Astrocyte (in vitro differentiated cells and primary cell): ENCODE measurements at places on chromosomes 11 and 22. TPM values are rescaled to one million over a fixed set of nuclear protein-coding genes. Genes with fewer than 3 reads are reported as not detected.

Gene MS4A4E
- total RNA-seq, result not detected in 2 replicates

Gene KCNA4
- total RNA-seq, result not detected in 2 replicates

GRCh38 chr11:108817976-108818375 lies 153.1 kb downstream of the DDX10 start:
- no peak overlapping the region for H3K27ac ChIP-seq
- no peaks in the 10 kb centered on the region for H3K27me3 ChIP-seq
- H3K4me1 ChIP-seq, result no peaks in the 10 kb centered on the region
- H3K36me3 ChIP-seq, result no peaks in the 10 kb centered on the region
- DNase-seq, result no peak

DNA sequence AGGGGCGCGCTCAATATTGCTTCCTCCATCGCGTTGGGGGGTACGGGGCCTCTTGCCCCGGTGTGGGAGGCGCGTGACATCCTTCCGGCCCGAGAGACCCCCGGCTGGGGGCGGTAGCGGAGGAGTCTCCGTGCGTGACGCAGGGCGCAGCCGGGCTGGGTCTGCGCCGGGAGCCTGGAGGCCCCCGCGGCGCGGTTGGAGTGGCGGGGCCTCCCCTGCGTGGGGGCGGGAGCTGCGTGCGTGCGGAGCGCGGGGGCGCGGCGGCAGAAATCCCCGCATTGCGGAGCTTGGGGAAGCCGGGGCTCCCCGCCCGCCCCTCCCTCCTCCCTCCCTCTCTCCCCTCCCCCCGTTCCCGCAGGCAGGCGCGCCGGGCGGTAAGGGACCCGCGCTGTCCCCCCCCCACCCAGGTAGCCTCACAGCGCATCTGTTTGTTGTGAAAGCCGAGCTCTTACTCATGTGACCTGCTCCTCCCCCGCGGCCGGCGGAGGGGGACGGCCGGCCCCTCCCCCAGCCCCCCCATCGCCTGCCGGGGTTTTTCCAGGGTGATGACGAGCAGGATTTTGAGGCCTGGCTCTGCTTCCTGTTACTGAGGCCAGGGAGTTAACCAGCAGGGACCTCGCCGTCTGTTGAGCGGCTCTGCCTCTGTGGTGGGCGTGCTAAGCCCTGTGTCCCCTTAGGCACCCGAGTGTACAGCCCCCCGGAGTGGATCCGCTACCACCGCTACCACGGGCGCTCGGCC lies 1.6 kb downstream of the PIM3 start:
- H3K4me1 ChIP-seq, result peaks cover 31% of the 10 kb centered on the region
- no peaks in the 10 kb centered on the region for H3K27me3 ChIP-seq
- peak; percentile 82 for DNase-seq

Gene DEFB131B
- not detected in 2 replicates for total RNA-seq

DNA sequence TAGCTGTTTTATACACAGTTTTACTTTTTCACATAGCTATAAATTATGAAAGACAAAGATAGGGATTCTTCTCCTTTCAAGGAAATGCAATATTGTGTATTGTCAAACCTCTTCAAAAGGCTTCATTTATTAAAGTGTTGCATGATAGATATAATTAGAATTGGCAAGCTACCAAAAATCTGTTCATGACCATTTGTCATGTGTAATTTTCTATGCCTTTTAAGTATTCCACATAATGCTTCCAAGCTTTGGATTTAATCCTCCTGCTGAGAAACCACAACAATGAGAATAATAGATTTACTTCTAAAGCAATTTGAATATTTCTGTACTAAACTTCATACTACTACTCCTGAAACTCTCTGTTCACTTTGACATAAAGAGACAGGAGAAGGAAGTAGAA lies 403.2 kb upstream of the CCDC179 start:
- H3K27ac ChIP-seq, result no peak overlapping the region
- H3K27me3 ChIP-seq, result no peaks in the 10 kb centered on the region
- no peak overlapping the region for H3K4me3 ChIP-seq

DNA sequence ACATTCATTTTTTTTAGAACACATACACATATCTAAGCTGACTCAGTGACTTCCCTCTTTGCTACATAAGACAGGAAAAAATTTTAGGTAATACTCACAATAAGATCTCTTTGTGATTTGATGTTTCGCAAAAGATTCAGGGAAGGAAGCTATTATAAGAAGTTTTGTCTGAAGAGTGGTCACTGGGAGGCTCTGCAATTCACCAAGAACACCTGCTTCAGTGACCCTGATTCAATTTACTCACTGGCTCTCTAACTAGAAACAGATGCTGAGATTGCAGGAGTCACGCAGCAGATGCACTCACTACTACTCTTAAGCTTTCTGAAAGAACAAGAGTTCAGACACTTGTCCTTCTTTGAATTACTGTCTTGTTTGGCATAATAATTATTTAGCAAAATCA lies 193.6 kb upstream of the DDI1 start:
- no peaks in the 10 kb centered on the region for H3K27me3 ChIP-seq
- DNase-seq, result peak; percentile 89
- no peak overlapping the region for H3K4me3 ChIP-seq
- no peaks in the 10 kb centered on the region for H3K4me1 ChIP-seq

Gene CNTF
- 1.4 and 1.7 TPM in 2 replicates for total RNA-seq

DNA sequence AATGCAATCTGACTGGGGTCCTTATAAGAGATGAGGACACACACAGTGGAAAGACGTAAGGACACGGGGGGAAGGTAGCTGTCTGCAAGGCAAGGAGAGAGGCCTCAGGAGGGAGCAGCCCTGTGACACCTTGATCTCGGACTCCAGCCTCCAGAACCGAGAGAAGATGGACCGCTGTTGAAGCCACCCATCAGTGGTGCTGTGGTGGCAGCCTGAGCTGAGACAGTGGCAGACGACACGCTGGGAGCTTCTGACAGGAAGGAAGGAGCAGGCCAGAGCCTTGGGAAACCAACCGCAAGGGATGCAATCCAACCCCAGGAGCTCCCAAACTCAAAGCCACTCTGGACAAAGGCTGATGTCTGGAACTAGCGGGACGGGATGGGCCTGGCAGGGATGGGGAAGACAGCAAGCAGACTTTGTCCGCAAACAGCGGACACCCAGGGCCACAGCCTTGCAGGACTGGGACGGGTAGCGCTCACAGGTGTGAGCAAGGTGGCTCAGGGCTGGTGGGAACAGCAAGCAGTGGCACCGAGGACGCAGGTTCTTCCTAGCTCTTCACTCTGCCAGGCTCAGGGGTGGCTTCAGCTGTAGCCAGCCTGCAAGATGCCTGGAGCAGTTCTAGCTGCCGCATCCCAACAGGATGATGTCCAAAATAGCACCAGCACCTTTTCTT lies 10.9 kb downstream of the LTO1 start:
- peaks cover 15% of the 10 kb centered on the region for H3K36me3 ChIP-seq
- DNase-seq, result no peak
- H3K27me3 ChIP-seq, result no peaks in the 10 kb centered on the region
- no peak overlapping the region for H3K27ac ChIP-seq
- H3K4me3 ChIP-seq, result no peak overlapping the region
- no peaks in the 10 kb centered on the region for H3K4me1 ChIP-seq

- H3K4me3 ChIP-seq, result peak overlapping the region; percentile 96
- H3K27ac ChIP-seq, result peak overlapping the region; percentile 99
- DNase-seq, result peak; percentile 36
These were observed 569 bp downstream of the FAM76B start for GRCh38 chr11:95788921-95789505.

DNA sequence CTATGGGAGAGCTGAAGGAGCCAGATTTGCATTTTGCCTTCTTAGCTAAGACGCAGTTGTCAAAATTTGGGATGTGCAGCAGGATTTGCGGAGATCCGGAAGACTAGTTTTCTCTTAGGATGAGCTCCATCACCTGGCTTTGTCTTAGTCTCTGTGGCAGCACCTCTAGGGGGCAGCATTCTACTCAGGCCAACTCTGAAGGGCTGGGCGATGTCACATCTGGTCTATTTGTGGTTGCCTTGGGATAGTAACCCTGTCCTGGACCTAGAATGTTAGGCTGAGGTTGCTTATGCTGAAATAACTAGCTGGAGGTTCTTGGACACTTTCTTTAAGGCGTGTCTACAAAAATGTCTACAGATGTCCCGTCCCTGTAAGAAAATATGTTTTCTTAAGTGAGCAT lies 116.2 kb downstream of the FAT3 start:
- H3K4me1 ChIP-seq, result no peaks in the 10 kb centered on the region
- no peaks in the 10 kb centered on the region for H3K27me3 ChIP-seq
- DNase-seq, result no peak
- no peak overlapping the region for H3K27ac ChIP-seq
- H3K36me3 ChIP-seq, result no peaks in the 10 kb centered on the region
- no peak overlapping the region for H3K4me3 ChIP-seq

- peak overlapping the region; percentile 11 for H3K27ac ChIP-seq
- peak; percentile 88 for DNase-seq
- no peak overlapping the region for H3K4me3 ChIP-seq
- peaks cover 32% of the 10 kb centered on the region for H3K4me1 ChIP-seq
These were observed 94.2 kb downstream of the ABTB2 start for GRCh38 chr11:34263441-34264091.

Gene ACRV1
- total RNA-seq, result not detected in 2 replicates

GRCh38 chr11:57363131-57364080 lies 17.5 kb downstream of the PRG3 start:
- H3K4me3 ChIP-seq, result no peak overlapping the region
- H3K36me3 ChIP-seq, result no peaks in the 10 kb centered on the region
- H3K4me1 ChIP-seq, result no peaks in the 10 kb centered on the region
- peaks cover 16% of the 10 kb centered on the region for H3K27me3 ChIP-seq

Gene CENPM
- 0.84 and 2.0 TPM in 2 replicates for total RNA-seq

DNA sequence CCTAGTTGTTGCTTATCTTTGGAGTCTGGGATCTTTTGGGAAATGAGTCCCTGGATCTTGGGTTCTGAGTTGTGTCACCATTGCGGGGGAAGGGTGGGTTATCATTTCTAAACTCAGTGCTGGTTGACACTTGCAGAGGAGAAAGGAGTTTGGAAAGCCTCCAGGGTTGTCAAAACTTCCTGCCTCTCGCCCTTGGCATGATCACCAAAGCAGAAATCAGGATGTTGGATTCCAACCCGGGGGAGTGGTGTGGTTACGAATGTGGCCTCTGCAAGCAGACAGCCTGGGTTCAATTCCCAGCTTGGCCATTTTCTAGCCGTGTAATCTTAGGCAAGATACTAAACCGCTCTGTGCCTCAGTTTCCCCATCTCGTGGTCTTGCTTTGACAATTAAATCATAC lies 24.3 kb downstream of the CD6 start:
- no peak for DNase-seq
- H3K27ac ChIP-seq, result no peak overlapping the region
- peaks cover 18% of the 10 kb centered on the region for H3K27me3 ChIP-seq
- no peak overlapping the region for H3K4me3 ChIP-seq

Gene SVIP
- 7.0 and 15.9 TPM in 2 replicates for total RNA-seq

Gene MPZL2
- 0.50 and 0.95 TPM in 2 replicates for total RNA-seq

Gene OR6T1
- not detected in 2 replicates for total RNA-seq

Gene PIM3
- total RNA-seq, result 15.1 and 15.5 TPM in 2 replicates

Gene RFPL2
- total RNA-seq, result 0.25 TPM in 1 of 2 replicates, not detected in the other

- no peak overlapping the region for H3K27ac ChIP-seq
- H3K36me3 ChIP-seq, result no peaks in the 10 kb centered on the region
- H3K27me3 ChIP-seq, result peaks cover 22% of the 10 kb centered on the region
- H3K4me3 ChIP-seq, result no peak overlapping the region
These were observed 20.5 kb upstream of the TP53I11 start for GRCh38 chr11:44971185-44971584.

- H3K36me3 ChIP-seq, result no peaks in the 10 kb centered on the region
- peak overlapping the region; percentile 31 for H3K4me3 ChIP-seq
- peak overlapping the region; percentile 87 for H3K27ac ChIP-seq
- H3K27me3 ChIP-seq, result no peaks in the 10 kb centered on the region
These were observed 22.2 kb downstream of the RRAS2 start for GRCh38 chr11:14336507-14337503.

Gene SEC14L3
- not detected in 2 replicates for total RNA-seq

- no peak for DNase-seq
- peaks cover 3% of the 10 kb centered on the region for H3K4me1 ChIP-seq
- no peak overlapping the region for H3K27ac ChIP-seq
- H3K27me3 ChIP-seq, result no peaks in the 10 kb centered on the region
- no peak overlapping the region for H3K4me3 ChIP-seq
These were observed 17.8 kb upstream of the GRIA4 start for GRCh38 chr11:105592035-105592434.

Gene C22orf42
- not detected in 2 replicates for total RNA-seq

DNA sequence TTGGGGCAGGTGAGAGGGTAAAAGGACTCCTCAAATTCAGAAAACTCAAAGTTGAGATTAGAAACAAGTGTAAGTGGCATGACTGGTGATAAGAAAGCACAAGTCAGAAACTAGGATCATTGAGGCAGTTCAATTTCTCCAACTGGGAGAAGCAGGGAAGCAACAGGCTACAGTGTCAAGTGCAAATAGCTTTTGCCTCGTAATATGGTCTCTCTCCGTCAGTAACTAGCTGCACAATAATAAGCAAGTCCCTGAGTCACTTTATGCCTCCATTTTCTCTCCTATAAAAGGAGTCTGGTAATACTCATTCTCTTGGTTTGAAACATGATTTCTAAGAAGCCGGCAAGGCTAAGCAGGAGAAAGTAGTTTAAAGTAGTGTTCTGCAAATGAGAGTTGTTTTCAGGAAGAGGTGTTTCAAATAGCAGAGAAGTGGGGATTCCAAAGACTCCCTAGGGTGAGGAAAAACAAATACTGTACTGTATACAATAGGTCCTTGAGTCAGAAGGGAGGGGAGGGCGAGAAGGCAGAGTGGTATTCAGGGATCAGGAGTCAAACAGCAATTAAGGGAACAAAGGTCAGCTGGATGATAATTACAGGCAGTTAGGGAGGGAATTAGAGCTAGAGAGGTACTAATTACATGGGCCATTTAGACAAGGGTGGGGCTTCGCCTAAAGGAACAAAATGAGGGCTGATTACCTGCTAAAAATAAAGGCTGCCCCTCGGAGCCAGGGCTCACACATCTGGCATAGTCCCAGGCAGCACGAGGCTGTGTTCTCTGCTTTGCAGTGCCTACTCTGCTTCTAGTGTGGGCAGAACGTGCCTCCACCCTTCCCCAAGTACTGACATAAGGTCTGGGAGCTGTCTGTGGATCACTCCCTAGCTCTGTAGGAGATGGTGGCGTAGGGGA lies 96.0 kb upstream of the BDNF start:
- H3K36me3 ChIP-seq, result no peaks in the 10 kb centered on the region
- H3K4me1 ChIP-seq, result no peaks in the 10 kb centered on the region
- H3K4me3 ChIP-seq, result no peak overlapping the region
- H3K27ac ChIP-seq, result no peak overlapping the region
- no peak for DNase-seq

DNA sequence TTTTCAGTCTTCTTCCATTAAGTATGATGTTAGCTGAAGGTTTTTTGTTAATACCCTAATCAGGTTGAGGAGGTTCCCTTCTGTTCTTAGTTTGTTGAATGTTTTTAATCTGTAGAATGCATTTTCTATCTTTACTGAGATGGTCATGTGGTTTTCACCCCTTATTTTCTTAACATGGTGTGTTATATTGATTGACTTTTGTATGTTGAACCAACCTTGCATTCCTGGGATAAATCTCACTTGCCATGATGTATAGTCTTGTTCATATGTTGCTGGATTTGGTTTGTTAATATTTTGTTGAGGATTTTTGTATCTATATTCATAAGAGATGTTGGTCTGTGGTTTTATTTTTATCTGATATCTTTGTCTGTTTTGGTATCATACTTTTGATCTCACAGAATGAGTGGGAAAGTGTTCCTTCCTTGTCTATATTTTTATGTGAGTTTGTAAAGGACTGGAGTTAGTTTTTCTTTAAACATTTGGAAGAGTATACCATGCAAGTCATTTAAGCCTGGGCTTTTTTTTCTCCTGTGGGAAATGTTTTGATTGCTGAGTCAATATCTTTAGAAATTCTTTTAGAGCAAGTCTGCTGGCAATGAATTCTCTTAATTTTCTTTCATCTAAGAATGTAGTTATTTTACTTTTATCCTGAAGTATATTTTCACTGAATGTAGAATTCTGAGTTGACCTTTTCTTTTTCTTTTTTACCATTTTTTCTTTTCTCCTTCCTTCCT lies 5.5 kb upstream of the P4HA3 start:
- H3K27me3 ChIP-seq, result no peaks in the 10 kb centered on the region
- H3K4me1 ChIP-seq, result peaks cover 26% of the 10 kb centered on the region
- DNase-seq, result peak; percentile 58
- no peaks in the 10 kb centered on the region for H3K36me3 ChIP-seq
- H3K4me3 ChIP-seq, result no peak overlapping the region
